NCI-H187 (cell line): ENCODE measurements at places on chromosomes 3 and 15.

GRCh38 chr3:69970827-69971226, 28.7 kb upstream of the SAMMSON start:
- no peak for DNase-seq

DNA sequence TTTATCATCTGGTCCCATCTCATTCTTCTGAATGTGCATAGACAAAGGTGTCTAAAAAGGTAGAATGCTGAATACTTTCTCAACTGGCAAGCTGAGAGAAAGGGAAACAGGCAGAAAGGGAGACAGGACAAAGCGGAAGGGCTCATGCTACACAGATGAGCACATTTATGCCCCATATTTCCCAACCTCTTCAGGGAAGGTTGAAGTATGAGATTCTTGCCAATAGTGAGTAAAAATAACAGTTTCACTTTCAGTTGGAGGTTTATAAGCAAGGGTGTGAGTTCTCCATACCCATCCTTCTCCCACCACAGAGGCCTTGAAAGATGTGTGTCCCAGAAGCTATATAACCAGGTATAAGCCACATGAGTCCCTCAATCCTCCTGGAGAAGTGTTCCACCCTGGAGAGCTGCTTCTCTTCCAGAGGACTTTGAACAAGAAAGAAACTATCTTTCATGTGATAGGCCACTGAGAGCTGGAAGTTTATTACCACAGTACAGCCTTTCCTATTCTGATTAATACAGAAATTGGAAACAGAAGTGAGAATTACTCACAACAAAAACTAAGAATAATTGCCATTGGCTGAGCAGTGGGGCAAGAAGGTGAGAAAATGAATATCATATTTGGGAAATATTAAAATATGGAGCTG, 709.4 kb upstream of the NR2F2 start:
- DNase-seq: no peak

- no peak for DNase-seq
Measured at GRCh38 chr15:67005294-67005996, 60.0 kb upstream of the SMAD3 start.

- no peak for DNase-seq
Measured at GRCh38 chr15:66961407-66961884, 104.0 kb upstream of the SMAD3 start.

DNA sequence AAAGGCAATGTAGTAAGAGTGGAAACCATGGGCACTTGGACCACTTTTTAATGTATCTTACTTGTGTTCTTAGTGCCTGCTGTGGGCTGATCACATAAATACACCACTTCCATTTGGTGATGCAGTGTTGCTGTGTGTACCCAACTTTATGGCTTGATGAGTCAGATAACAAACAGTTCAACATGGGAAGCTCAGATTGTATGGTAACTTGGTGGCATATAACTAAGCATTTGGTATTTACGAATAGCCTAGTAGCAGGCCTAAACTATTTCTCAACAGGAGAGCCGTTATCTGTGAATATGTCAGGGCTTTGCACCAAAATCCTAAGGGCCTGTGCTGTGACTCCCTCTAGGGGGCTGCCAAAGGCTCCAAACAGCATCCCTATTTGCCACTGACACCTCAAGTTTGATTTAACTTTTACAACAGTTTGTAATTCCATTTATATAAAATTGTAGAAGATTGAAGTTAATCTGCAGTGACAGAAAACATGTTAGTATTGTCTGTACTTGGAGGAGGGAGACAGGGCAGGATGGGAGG, 640.4 kb upstream of the CADM2 start:
- no peak for DNase-seq
